ENCODE measurements at places on chromosomes 1 and 21.

GRCh38 chr1:177969825-177970371 lies at the start of gene SEC16B:
TSS of gene SEC16B (minus strand) at chr1:177970058. CDS start at chr1:177967981, 2,077 bp downstream.
- DNase-seq: no peak

DNA sequence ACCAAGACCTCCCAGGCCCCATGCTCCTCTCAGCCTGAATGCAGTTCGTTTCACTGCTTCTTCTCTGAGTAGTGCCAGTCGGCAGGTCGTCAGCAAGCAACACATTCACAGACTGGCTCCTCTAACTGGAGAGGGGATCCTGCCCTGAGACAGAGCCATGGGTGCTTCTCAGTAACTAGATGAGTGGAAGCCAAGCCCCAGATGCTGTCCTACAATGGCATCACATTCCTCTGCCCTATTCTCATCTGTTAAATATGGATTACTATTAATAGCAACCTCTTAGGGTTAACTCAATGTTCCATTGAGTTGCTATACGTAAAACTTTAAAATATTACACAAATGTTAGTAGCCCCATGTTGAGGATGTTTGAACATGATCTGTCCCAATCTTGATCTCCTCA lies 84.2 kb upstream of the S1PR1 start:
- DNase-seq: no peak

GRCh38 chr1:47935856-47936255 lies 61.3 kb downstream of the TRABD2B start:
- DNase-seq: no peak

GRCh38 chr1:145711213-145711651 lies 4.1 kb upstream of the PDZK1 start:
- DNase-seq: no peak

GRCh38 chr1:173601588-173601987 lies 1.3 kb downstream of the SLC9C2 start:
- DNase-seq: no peak

GRCh38 chr21:42239556-42239955 lies 20.6 kb downstream of the ABCG1 start:
- DNase-seq: no peak

DNA sequence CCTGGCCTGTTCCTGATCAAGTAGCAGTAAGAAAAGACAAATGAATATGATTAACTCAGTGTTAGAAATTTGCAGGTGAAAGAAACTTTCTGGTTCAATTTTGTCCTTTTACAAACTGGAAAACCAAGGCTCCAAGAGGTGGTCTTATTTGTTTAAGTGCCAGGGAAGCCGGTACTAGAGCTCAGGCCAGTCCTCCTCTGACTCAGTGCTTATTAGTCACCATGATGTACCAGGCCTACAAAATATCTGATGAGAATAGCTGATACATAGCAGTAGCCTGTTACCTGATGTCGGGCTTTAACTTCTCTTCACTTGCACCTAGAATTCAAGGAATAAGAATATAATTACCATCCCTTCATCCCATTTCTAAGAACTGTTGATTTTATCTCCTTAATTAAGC lies 394.8 kb downstream of the LMX1A start:
- DNase-seq: no peak

- no peak for DNase-seq
Observed at GRCh38 chr1:83964153-83964552, 34.8 kb downstream of the TTLL7 start.

DNA sequence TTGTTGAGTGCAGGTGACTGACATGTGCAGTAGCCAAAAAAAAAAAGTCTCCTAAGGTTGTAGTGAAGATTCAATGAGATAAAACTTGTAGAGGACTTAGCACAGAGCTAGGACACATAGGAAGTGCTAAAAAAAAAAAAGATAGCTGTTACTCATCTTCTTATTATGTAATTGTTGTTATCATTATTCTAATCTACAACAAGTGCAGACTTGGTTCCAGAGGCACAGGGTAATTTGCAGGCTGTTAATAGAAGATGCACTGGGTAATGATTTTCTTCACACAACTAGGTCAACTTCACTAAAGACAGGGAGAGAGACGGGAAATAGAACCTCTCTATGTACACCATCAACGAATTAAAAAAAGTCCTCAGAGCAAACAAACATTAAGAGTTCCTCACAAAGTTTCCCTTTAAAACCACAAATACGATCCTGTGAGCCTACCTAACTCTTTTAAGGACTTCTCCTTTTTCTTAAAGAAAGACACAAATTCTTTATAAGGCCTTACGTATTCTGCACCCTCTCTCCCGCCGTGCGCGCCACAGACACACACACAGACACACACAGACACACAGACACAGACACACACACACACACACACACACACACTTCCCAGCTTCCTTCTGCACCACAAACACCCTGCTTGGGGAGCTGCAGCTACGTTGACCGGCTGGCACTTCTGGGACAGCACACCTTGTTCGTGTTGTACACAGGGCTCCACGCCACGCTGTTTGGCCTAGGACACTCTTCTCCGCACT lies 49.8 kb upstream of the GADD45A start:
- no peak for DNase-seq

- DNase-seq: no peak
Observed at GRCh38 chr1:176826265-176826664, 338.2 kb downstream of the ASTN1 start.

DNA sequence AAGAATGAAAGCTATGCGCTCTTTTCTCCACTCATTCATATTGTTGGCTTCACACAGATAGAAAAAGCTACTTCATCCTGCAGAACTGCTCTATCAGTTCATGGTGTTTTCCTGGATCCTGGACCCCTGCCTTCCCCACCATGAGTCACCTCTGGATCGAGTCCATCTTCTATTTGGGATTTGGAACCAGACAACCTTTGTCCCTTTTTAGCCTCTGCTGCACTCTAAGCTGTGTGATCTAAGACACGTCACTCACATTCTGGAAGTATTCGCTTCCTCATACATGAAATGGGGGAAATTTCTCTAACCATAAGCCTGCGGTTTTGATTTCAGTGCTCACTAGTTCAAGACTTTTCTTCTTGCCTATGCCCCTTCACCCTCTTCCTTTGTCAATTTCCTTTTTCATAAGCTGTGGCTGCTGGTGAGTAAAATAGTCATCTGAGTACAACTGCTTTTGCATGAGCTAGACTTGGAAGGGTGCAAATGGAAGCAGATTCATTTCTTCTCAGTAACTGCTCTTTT lies 14.1 kb upstream of the DEGS1 start:
- peak; percentile 56 for DNase-seq

DNA sequence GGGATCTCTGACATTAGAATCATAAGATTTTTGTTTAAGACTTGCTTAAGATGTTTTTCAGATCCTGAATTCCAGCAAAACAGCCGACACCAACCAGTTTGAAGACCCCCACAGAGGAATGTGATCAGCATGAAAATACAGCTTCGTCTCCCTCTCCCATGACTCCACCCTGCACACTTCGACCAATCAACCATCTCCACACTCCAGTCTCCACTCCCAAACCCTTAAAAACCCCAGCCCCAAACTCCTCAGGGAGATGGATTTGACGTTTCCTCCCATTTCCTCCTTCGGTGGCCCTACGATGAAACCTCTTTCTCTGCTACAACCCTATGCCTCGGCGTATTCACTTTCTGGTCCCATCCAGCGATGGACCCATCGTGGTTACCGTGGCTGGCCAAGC lies 30.1 kb upstream of the KIF26B start:
- DNase-seq: no peak

GRCh38 chr1:91846007-91846638 lies 39.8 kb downstream of the TGFBR3 start:
- peak; percentile 31 for DNase-seq

GRCh38 chr21:39527664-39528381 lies 76.1 kb downstream of the SH3BGR start:
- no peak for DNase-seq

DNA sequence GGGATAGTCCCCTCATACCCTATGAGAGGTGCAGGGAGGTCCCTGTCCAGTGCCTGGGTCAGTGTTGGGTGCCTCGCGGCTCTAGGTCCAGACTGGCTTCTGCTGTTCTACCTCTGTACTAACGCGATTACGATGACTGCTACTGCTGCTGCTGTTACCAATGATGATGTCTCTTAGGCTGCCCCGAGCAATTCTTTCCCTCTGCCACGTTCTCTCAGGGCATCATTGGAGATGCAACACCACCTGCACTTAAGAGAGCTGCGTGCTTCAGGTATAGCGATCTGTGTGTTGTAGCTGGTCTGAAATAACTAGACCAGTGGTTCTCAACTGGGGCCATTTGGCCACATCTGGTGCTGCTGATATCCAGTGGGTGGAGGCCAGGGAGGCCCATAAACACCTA lies 36.9 kb downstream of the KAZN start:
- no peak for DNase-seq

DNA sequence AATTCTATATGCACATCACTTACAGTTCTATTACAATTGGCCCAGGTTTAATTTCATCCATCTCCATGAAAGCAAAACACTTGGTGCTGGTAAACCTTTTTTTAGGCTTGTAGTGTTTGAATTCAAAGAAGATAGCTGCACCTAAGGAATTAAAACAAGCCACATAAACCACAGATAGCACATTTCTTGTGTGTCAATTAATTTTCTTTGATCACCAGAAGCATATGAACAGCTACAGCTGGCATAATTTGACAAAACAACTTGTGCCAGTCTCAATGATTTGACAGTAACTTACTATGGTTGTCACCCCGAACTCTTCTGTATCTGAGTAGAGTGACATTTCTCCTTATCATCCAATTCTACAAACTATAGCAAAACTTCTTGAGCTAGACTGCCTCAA lies 42.2 kb downstream of the AIDA start:
- no peak for DNase-seq

DNA sequence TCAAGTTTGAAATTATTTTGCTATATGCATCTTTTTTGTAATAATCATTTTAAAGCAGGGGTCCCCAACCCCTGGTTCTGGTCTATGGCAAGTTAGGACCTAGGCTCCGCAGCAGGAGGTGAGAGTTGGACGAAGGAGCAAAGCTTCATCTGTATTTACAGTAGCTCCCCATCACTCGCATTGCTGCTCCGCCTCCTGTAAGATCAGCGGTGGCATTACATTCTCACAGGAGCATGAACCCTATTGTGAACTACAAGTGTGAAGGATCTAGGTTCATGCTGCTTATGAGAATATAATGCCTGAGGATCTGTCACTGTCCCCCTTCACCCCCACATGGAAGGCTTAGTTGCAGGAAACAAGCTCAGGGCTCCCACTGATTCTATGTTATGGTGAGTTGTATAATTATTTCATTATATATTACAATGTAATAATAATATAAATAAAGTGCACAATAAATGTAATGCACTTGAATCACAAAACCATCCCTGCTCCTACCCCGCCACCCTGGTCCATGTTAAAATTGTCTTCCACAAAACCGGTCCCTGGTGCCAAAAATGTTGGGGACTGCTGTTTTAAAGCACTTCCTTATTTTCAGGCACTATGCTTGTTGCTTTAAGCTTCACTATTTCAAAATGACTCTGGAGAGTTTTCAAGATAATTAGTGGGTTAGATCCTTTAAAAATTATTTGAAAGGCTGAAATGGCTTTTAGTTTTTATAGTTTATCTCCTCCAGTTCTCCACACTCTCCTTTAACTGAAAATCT lies 74.8 kb downstream of the PLA2G4A start:
- DNase-seq: no peak

DNA sequence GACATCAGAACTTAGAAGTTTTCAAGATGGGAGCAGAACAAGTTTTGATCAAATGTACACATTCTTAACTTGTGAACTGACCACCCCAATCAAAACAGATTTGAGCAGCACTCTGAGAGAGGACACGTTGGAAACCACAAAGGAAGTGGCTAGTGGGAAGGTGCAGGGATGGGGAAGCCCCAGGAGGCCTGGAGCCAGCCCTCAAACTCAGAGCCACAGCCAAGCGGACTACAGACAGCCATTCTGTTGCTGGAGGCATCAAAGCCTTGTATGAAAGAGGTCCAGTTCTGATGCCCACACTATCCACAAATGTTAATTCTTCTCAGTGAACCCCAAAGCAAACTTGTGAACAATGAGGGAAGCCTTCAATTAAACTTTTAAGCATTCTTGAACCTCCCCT lies 143.6 kb upstream of the RAB4A start:
- no peak for DNase-seq

GRCh38 chr1:8822373-8823294 lies 5.2 kb upstream of the RERE start:
- DNase-seq: peak; percentile 89

- no peak for DNase-seq
Observed at GRCh38 chr1:99119188-99119587, 114.5 kb upstream of the PLPPR5 start.

DNA sequence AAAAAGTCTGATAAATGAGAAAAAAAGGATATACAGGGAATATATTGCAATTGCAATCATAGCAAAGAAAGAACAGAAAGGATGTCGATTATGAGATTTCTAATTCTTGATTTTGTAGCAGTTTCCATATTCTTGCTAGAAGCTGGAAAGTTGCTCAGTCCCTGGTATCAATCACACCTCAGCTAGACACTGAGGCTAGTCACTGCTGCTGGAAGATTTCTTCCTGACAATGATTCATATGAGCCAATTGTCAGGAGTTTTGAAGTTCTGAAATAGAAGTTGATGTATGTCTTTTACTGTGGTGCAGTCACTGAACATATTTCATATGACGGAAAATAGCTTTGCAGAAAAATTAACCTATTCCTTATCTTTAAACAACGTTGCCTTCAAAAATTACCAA lies 208.4 kb upstream of the C1orf105 start:
- no peak for DNase-seq

- DNase-seq: peak; percentile 44
Observed at GRCh38 chr1:99956755-99957154, 13.0 kb upstream of the SLC35A3 start.

All from AG09319 (cell line).